DMS 273 treated with DMSO at 0.1 percent for 48 hours (cell line): ENCODE measurements at places on chromosomes 5 and 9.

DNA sequence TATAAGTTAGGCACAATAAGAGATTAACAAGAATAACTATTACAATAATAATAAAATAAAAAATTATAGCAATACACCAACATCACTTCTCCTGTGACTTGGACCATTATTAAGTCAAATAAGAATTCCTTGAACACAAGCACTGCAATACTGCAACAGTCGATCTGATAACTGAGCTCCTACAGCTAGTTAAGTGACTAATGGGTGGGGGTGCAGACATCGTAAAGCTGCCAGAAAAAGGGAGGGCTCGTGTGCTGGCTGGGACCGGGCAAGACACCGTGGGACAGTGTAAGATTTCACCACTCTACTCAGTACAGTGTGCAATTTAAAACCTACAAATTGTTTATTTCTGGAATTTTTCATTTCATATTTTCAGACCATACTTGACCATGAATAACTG lies 78.8 kb downstream of the SNX24 start:
- DNase-seq: no peak

- no peak for DNase-seq
These were observed 186.7 kb downstream of the COMMD10 start for GRCh38 chr5:116271446-116272025.

DNA sequence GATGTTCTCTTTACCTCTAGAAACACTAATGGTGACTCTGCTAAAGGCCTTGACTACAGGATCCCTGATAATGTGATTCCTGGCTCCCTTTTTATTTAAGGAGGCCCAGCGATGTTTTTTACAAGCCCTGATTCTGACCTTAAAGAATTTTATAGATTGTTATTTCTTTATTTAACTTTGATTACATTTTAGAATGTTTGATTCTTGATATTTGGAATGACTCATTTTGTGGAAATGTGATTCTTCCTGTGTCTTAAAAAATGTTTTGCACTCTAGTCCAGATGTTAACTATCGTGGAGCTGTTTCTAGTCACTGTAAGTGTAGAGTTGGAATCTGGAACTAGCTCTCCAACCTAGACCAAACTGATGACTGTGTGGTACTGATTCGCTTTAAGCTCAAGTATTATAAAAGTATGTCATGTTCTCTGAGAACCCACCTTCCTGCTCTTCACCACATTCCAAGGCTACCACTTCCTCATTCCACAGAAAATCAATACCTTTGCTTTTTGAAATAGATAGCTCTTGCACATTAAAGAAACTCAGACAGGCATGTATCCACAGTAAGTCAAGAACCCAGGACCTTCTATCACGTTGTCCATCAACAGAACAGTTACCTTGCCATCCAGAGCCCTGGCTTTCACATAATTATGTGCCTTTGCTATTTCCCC lies 65.2 kb downstream of the JMY start:
- no peak for DNase-seq

DNA sequence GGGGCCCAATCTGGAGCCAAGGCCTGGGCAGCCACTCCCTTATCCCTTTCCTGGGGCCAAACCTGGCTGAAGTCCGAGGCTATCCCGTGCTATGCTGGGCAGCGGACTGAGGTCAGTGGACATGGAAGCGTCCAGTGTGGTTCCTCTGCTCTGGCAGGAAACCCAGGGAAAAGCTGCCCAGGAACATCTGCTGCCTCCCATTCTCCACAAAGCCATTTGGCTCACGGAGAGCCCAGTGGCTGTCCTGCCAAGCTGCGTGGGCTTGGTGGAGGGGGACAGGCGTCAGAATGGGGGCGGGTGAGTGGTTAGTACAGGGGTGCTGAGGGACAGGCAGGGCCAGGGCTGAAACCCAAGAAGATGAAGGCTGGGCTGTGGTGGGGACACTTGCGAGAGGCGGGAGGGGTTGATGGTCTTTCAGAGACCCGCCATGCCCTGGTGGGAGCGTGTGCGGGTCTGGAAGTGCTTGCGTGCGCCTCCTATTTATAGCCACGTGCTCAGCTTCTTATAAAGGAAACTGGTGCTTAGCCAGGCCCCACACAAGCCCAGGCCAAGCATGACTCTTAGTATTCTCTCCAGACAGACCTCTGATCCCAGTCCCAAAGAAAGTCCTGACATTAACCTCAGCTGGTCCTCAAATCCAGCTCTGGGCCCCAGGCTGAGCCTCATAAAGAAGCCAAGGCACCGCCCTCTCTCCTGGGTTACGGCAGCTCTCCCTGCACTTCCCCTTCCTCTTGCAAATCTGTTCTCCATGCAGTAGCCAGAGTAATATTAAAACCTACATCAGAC lies 9.4 kb upstream of the SLC6A7 start:
- no peak for DNase-seq

DNA sequence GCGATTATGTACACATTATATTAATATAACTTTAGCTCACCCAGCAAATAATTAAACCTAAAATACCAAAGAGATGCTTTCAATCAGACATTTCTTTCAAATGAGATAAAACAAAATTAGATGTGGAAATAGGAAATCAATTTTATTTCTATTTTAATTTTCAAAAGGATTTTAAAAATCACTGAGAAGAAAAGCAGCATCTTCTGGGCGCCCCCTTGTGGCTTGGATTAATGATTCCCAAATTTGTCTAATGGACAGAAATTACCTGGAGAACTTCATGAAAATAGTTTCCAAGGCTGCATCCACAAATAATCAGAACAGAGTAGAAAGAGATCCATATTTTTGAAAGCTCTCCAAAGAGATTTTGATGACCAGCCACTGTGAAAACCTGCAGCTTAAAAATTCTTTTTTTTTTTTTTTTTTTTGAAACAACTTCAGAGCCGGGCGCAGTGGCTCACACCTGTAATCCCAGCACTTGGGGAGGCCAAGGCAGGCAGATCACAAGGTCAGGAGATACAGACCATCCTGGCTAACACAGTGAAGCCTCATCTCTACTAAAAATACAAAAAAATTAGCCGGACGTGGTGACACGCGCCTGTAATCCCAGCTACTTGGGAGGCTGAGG lies 50.9 kb upstream of the CEMIP2 start:
- DNase-seq: no peak

- no peak for DNase-seq
These were observed 388.0 kb downstream of the ACTL7B start for GRCh38 chr9:108467653-108468324.

DNA sequence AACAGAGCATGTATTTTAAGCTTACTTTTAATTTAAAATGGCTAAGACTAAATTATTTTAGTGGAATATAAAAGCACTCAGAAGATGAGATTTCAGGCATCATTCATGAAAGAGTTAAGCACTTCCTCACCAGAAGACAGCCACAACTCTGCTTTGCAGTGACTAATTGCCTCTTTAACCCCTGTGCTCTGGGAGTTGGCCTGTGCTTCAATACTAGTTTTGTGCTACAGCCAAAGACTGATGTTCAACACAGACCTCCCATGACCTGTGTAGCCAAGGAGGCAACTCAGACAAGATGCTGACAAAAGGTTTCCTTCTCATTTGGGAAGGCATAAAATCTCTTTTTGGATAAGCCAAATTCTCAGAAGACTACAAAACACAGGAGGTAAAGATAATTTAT lies 353.5 kb downstream of the FBXL17 start:
- no peak for DNase-seq
